ENCODE measurements at places on chromosomes 3 and 15.
A peak's percentile ranks its signal among the peaks of the same experiment; 100 is the strongest.

- no peak for DNase-seq
These were observed 40.0 kb upstream of the ATP10A start for GRCh38 chr15:25903024-25903581.

DNA sequence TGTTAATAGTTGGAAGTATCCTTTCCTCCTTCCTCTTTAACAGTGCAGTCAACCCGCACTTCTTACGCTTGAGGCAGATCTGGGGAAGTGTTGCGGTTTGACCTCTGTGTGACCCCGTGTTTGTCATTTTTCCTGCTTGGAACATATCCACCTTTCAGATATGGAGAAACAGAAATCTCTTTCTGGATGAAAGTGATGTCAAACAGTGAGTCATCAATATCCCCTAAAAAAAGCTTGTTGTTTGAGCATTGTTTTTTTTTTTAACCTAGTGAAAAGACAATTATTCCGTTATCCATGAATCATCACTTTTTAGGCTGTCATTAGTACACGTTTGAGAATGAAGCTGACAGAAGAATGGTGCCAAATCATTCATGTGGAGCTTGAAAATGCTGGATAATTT is 293.7 kb downstream of the ARPP21 start:
- no peak for DNase-seq

DNA sequence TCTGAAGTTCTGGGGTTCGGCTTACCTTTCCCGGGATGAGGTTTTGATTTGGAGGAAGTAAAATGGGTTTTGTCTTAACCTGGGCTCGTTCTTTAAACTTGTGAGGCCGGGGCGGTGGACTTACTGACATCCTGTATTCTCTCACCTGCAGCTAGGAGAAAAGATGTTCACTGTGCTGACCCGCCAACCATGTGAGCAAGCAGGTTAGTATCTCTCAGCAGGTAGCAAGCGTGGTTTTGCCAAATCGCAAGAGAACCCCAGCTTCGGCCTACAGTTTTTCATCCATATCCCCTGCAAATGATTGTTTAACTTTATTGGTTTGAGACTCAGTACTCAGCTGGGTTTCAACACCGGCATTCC is 891 bp downstream of the ENTPD3 start:
- DNase-seq, result no peak

DNA sequence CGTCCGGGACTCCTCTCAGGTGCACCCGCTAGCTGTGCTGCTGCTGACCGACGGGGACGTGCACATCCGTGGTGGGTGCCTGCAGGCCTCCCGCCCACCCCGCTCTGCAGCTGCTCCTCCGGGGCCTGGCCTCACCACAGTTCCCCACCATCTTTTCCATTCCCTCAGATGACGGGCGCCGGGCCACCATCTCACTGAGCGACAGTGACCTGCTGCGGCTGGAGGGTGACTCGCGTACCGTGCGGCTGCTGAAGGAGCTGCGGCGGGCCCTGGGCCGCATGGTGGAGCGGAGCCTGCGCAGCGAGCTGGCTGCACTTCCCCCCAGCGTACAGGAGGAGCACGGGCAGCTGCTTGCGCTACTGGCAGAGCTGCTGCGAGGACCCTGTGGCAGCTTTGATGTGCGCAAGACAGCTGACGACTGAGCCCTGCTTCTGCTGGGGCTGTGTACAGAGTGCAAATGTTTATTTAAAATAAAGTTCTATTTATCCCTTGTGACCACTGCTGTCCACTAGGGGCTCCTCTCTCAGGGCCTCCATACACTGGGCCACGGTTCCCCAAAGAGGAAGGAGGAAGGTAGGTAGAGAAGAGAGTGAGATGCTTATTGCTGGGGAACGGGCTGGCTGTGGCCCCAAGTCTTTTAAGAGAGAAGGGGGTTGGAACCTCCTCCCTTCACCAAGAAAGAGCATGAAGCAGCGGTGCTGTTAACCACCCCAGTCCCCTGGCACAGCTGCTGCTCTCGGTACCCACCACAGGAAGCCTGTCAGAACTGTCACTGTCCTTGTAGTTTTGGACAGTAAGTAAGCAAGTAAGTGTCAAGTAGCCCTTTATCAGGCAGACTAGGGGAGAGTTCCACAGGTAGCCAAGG is 47.0 kb downstream of the DHX30 start:
- peak; percentile 24 for DNase-seq

DNA sequence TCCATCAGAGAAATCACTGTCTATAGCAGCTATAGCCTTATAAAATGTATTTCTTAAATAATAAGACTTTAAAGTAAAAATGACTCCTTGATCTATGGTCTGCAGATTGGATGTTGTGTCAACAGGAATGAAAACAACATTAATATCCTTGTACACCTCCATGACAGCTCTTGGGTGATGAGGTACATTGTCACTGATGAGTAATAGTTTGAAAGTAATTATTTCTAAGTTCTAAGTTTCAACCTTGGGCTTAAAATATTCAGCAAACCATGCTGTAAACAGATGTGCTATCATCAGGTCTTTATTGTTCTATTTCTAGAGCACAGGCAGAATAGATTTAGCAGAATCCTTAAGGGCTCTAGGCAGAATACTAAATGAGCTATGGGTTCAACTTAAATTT is 568.2 kb upstream of the BCHE start:
- no peak for DNase-seq
